ENCODE measurements at places on chromosomes 6 and 20. TPM values are rescaled to one million over a fixed set of nuclear protein-coding genes. Genes with fewer than 3 reads are reported as not detected.

- no peak for DNase-seq
Measured at GRCh38 chr20:38156888-38157634, 8.0 kb downstream of the TGM2 start.

GRCh38 chr6:1544603-1545002 lies 65.1 kb upstream of the FOXC1 start:
- DNase-seq: no peak

GRCh38 chr6:35611240-35611639 lies 77.5 kb downstream of the FKBP5 start:
- DNase-seq: no peak

DNA sequence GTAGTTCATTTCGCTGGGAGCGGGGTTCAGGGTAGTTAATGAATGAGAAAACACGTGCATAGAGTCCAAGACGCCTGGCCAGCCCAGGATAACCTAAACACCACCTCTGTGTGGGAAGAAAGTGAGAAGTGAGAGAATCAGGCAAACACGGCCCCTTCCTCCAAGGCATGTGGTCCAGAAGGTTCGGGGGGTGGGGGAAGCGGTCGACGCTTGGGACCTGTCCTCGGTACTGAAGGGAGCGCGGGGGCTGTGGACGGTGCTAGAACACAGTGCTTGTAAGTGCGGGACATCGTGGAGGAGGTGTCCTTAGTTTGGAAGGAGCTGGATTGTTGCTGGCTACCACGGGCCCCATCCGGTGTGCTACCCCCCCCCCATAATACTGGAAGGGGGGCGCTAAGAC lies 1.7 kb upstream of the VSTM2L start:
- no peak for DNase-seq

DNA sequence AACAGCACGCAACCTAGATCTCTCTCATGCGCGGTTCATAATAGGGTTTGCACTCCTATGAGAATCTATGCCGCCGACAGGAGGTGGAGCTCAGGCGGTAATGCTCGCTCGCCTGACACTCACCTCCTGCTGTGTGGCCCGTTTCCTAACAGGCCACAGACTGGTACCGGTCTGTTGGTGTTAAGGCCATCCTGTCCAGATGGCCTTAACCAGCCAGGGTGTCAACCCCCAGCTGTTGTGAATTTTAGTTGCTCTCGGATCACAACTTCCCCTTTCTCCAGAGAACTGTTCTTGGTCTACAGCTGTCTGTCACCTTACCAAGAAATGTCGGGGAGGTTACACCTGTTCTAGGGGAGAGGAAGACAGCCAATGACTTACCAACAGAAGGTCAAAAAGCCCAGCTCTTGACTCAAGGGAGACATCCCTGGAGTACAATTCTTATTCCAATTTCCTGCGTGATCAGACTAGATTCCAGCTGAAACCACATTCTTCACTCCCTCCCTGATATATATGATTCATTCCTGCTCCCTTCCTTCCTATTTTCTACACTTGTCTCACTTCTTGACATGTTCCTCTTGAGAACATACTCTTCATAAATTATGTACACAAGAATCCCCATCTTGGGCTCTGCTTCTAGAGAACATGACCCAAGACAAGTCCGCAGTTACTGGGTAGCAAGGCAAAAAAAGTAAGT lies 23.1 kb upstream of the DNAAF9 start:
- DNase-seq: no peak

GRCh38 chr20:63449025-63449424 lies 23.4 kb downstream of the KCNQ2 start:
- no peak for DNase-seq

- no peak for DNase-seq
Measured at GRCh38 chr6:169109411-169110220, 144.0 kb downstream of the THBS2 start.

DNA sequence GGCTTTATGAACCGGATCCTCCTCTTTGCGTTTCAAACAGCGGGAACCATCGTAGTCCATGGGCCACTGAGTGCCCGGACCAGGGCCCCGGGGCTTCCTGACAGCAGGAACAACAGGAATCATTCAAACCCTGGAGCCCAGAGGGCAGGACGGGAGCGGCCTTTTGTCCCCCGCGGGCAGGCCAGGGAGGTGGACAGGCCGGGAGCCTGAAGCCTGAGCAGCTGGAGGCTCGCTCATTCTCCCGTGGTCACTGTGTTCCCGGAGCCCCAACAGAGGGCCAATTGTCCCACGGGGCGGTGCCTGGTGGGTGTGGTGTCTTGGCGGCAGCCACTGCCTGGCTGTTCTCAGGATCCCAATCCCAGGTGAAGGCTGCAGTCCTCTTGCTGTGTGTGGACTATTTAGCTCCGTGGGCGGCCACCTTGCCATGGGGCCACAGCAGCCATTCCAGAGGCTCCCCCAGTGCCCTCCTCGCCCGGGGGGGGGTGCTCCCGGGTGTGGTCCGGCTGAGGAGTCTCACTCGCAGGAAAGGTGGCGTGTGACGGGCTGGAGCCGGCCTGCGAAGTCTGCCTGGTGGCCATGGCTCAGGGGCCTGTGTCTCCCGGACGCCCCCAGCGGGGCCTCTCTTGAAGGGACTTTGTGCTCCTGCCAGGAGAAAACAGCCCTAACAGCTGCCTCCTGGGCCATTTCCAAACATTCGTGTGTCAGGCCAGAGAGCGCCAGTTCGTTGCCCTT lies 77.2 kb upstream of the BHLHE23 start:
- DNase-seq: no peak

- DNase-seq: no peak
Measured at GRCh38 chr6:130622142-130622541, 205.1 kb upstream of the SMLR1 start.

GRCh38 chr6:122246906-122247658 lies 152.4 kb upstream of the HSF2 start:
- DNase-seq: no peak

DNA sequence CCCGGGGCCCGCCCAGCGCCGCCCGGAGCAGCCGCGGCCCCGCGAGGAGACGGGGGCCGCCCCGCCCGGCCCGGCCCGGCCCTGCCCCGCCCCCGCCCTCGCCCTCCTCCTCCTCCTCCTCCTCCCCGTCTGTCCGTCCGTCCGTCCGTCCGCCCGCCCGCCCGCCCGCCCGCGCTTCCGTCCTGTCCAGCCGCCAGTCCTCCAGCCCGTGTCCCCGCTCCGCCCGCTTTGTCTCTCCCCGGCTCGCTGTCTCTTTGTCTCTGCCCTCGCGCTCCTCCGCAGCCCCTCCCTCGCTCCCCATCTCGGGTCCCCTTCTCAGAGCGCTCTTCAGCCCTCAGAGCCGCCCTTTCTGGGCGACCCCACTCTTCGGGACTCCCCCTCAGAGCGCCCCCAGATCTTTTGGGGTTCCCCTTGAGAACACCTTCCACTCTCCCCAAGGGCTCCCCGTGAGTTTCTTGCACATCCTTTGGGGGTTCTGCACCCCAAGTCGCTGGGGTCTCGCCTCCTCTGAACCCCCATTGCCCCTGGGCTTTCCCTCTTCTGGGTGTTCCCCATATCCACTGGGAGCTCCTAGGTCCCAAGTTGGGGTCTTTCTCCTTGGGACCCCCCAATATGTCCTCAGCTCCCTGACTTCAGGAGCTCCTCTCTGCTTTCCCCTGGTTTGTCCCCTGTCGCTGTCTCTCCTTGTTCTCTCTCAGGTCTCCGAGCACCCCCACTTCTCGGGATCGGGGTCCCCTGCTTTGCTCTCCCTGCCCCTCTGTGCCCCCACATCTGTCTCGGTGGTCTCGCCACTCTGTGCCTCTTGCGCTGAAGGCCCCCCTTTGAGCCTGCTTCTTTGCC lies 79.5 kb upstream of the MYL9 start:
- peak; percentile 60 for DNase-seq

GRCh38 chr20:53030061-53030460 lies 57.9 kb downstream of the TSHZ2 start:
- DNase-seq: no peak

DNA sequence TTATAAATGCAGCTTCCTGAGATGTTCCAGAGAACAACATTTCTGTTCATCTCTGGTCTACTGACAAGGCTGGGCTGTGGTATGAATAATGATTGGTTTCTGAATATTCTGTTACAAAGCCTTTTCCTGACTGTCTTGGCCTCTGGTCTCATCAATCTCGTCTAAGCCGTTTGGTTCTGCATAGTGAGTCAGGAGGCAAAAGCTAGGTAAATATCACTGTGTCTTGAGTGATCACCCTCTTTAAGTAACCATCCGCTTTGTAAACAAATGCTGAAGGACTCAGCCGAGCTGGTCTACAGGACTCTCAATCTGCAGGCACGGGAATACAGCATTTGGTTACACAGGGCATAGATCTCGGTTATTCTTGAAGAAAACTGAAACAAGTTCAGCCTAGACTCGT lies 511.9 kb downstream of the KIF16B start:
- DNase-seq: no peak

GRCh38 chr6:80503660-80504059 lies 397.2 kb downstream of the BCKDHB start:
- DNase-seq: no peak

GRCh38 chr6:170190046-170190445 lies 100.8 kb downstream of the DLL1 start:
- DNase-seq: no peak

- DNase-seq: no peak
Measured at GRCh38 chr6:150579611-150580010, 20.1 kb upstream of the PLEKHG1 start.

- DNase-seq: no peak
Measured at GRCh38 chr20:23356203-23356602, 5.6 kb downstream of the NXT1 start.

DNA sequence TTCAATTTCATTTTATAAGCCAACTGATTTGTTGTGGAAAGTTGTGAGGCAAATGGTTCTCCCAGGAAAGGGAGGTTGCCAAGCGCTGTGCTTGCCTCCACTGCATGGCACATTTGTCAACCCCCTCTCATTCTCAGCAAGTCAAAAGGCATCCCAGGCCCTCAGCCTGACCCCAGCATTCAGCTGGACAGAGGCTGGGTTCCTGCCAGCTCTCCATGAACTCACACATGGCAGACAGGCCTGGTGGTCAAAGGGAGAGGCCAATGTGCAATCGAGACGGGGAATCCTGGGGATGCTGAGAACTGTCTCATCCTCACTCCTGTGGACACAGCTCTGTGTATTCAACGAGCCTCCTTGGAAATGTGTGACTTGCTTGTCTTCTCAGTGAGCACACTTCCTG lies 106.0 kb upstream of the CDH4 start:
- no peak for DNase-seq

The TUBB1 gene
- not detected for total RNA-seq

The PGC gene
- not detected for total RNA-seq

The VGLL2 gene
- 0.77 TPM for total RNA-seq
